Head of caudate nucleus (tissue), 42 donors: ENCODE measurements at places on chromosomes 12 and 14.

DNA sequence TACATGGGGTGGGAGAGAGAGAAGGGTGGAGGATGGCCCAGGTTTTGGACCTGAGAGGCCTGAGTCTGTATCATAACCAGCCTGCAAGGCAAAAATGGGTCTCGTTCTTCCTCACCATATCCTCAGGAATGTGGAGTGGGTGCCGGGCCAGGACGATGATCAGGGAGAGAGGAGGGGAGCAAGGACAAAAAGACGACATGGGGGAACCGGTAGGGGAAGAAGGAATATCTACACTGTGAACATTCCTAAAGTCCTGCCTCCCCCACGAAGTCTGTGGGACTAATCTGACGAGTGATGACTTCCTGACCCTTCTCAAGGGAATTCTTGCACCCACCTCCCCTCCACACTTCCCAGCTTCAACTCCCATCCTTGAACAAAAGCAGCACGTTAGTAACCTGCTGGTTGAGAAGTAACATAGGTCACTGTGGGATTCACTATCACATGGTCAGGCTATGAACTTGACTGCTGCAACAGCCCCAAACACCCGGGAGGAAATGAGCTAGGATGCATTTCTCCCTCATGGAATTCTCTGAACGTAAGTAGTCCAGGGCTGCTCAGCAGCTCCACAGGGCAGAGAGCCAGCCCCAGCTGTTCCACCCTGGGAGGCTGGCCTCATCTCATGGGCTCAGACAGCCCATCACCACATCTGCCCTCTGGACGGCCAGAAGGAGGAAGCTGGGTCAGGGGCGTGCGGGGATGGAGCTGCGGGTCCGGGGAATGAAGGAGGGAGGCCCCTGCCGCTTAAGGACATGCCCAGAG, 36.8 kb upstream of the VWF start:
- peak; percentile 38 for DNase-seq

DNA sequence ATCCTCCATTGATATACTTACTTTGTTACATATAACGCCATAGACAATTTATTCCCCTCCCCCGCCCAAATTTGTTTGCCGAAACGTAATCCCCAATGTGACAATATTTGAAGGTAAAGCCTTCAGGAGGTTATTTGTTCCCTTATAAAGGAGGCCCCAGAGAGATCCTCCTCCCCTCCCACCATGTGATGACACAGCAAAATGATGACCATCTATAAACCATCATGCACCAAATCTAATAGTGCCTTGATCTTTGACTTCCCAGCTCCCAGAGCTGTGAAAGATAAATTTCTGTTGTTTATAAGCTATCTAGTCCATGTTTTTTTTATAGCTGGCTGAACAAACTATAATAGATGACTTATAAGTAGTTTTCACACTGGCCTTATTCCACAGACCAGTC, 122.2 kb downstream of the PTPRO start:
- no peak for DNase-seq

GRCh38 chr14:50380455-50380854, 16.2 kb downstream of the CDKL1 start:
- no peak for DNase-seq

DNA sequence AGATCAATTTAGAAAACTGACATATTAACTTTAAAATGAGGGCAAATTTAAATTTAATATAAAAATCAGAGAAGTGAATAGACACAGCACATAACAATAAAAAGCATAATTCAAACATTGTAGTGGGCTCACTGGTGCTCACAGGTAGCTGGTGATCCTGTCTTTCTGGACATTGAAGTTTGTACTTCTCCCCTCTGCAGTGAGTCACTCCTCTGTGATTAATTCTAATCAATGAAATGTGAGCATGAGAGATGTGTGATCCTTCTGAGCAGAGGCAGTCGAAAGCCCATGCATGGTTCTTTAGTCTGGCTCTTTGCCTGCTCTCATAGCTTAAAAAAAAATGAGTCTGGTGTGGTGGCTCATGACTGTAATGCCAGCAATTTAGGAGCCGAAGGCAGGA, 59.0 kb upstream of the RERGL start:
- DNase-seq, result no peak

DNA sequence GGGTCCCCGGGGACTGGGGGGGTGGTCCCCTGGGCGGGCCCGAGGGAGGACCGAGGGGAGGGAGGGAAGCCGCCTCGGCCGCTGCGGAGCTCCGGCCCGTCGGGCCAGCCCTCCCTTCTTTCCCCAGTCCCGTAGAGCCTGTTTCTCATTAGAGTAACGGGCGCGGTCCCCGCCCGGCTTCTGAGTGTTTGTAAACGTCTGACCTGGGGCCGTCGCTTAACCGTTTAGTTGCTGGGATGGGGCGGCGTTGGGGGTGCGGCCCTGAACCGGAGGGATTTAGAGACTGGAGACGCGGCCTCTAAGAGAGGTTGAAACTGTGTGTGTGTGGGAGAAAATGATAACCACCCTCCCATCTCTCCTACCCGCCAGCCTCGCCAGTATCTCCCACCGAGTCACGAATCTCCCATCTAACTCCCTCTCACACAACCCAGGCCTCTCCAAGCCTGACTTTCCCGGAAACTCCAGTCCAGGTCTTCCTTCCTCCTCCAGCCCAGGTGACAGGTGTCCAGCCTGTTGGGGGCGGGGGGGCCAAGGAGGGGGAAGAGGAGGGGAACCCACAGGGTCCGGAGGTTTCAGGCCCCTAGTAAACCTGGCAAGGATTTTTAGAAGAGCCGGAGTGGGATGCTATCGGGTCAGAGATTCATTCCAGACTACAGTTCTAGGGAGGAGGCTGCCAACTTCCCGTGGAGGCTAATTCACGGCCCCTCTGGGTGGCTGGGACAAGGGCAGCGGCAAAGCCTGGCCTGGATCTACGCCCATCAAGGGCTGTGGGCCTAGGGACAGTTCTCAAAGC, 1.1 kb upstream of the NFATC4 start:
- DNase-seq, result peak; percentile 60

DNA sequence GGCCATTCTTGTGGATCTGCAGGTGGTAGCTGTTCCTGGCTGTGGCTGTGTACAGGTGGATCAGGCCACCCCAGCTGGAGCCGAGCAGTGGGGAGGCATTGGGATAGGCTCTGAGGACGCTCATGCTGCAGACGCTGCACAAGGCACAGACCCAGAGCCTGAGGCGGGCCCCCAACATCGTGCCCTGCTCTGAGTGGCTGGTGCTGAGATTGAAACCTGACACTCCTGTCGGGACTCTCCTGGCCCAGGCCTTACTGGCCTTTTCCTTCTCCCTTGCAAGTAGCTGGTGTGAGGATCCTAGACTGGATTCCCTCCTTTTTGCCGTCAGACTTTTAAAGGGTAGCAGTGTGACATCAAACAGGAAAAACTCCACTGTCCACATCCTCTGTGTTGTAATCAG, at the start of gene FGF23:
Gene FGF23, minus strand, starts transcription at position 308 of the 400 bp plus-strand sequence. Its CDS starts 130 bp downstream, at position 178.
- DNase-seq, result no peak

GRCh38 chr12:90836689-90837088, 118.3 kb downstream of the CCER1 start:
- DNase-seq, result no peak

GRCh38 chr12:109134186-109134917, 18.0 kb downstream of the ACACB start:
- DNase-seq, result peak; percentile 21

DNA sequence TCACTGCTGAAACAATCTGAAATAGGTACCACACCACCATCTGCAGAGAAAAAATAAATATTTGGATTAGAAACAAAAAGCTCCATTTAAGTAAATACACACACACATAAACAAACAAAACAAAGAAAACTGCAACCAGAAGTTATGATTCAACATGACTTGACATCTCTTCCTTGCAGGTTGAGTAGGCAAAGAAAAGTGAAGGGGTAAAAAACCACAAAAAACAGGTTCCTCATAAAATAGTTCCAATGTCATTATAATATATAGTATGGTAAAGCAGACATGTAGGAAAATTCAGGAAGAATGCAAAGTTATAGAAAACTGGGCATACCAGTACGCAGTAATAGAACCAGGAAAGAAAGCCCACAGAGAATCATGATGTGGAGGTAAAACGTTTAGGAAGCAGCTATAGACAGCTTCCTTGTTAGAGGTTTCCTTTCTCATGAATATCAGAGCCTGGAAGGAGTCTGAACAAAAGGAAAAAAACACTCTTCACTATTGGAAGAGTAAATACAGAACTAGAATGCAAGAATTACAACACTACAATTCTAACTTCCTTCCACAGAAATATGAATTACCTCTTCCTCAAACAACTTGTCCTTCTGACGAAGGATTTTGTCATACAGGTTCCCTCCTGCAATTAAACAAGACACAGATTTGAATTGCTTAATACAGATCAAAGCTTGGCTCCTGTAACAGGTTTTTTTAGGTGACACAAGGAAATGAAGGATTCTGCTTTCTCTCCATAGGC, 6.1 kb downstream of the NEK9 start:
- DNase-seq, result no peak

GRCh38 chr14:68937471-68938270, 41.4 kb downstream of the ACTN1 start:
- DNase-seq, result peak; percentile 67

GRCh38 chr12:123237646-123238329, 4.6 kb downstream of the MTRFR start:
- DNase-seq, result peak; percentile 44

- DNase-seq, result no peak
Measured at GRCh38 chr12:16112130-16112529, 165.4 kb downstream of the SLC15A5 start.

- DNase-seq, result no peak
Measured at GRCh38 chr12:117835156-117835555, 133.6 kb downstream of the KSR2 start.

- no peak for DNase-seq
Measured at GRCh38 chr12:115993737-115994136, 283.8 kb downstream of the MED13L start.

- DNase-seq, result no peak
Measured at GRCh38 chr12:46209914-46210872, 58.6 kb downstream of the SLC38A1 start.

DNA sequence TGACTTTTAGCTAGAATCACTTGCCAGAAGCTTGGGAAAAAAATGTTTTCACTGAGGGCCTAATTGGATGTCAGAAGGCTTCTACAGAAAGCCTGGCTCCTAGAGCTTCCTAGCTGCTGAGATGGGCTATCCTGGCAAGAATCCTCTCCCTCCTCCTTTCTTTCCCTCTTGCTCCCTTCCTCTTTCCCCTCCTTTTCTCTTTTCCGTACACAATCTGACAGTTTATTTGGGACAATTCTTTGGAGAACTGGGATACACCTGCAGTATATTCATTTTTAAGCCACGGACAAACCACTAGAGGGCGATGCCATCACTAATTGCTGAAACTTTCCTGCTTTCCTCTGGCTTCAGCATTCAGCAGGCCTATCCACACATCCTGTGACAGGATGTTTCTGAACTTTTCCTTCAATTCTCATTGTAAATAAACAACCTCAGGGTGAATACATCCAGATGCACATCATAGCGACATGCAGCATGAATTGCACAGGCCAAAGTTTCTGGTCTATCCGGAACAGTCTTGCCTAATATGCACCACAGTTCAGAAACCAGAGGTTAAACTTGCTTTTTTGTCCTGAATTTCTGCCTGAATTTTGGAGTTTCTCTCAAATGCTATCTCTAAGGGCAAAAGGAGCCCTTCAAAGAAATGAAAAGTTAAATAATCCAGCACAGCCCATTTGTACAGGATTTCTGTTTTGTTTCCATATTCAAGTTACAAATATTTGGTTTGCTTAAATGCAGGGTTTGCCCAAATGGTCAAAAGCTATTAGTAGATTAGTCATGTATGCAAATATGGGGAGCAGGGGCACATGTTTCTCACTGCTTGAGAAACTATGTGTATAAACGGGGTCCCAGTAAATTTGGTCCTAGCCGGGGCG, 142.8 kb downstream of the PAWR start:
- DNase-seq, result no peak

DNA sequence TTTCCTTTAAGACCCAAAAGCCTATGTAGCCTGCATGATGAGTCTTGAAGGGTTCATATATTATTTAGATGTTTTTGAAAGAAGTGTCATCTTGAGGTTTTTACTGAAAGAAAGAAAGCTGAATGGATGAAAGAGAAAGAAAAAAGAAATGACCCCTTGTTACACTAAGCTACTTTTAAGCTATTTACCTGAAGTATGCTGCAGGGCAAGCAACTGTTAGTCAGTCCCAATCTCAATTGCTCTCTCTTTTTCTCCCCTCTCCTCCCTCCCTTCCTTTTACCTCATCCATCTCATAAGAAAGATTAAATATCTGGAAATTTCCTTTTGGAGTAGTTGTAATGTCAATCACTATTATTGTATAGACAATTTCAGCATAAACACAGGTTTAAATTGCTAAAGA, 512.4 kb downstream of the TMTC2 start:
- DNase-seq, result no peak

GRCh38 chr14:68791078-68791901, 1.6 kb downstream of the ZFP36L1 start:
- no peak for DNase-seq

- no peak for DNase-seq
Measured at GRCh38 chr12:49696723-49697122, 10.5 kb downstream of the FMNL3 start.

DNA sequence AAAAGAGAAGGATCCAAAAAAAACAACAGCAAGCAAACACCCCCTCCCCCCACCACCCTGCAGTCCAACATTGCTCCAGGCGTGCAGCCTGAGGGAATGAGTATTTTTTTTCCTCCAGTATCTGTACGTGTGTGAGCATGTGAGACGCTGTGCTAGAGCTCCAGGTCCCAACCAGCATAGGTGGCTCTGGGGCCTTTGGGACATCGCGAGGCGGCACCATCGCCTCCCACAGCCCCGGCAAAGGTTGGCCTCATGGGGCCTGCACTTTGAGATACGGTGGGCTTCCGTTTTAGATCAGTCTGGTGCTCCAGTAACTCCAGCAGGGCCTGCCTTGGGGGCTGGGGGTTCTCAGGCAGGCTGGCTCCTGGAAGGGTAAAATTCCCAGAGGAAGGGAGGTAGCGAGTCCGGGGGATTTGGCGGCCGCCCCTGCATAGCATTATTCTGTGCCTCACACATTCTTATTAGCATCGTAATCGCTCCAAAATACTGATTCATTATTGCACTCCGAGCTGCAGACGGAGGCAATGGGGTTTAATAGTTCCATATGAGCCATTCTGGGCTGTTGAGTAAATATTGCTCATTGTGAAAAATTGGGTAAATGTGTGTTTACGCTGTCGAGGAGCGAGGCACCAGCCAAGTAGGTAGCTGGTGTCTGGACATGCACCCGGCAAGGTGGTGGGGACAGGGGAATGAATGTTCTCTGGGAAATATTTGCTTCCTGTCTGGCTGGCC, 143.1 kb upstream of the MYL2 start:
- DNase-seq, result no peak

GRCh38 chr14:88866305-88866704, 41.9 kb downstream of the TTC8 start:
- no peak for DNase-seq

DNA sequence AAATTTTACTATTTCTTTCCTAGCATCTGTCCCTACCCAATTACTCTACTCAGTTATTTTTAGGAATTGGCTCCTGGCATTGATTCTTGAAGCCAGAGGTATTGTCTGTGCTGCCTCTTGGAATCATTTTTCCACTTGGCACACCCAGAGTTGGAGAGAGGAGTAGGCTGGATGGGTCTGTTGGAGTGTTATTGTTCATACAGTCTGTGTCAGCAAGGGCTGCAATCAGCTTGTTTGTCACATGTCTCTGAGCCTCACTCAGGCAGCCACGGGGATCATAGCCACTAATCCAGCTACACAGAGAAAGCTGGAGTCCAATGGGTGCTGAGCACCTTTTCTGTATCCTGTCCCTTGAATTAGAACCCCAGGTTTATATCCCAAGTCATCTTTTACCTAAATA, 176.0 kb upstream of the DYRK2 start:
- DNase-seq, result no peak

GRCh38 chr12:96250119-96250685, 56.0 kb downstream of the ELK3 start:
- DNase-seq, result no peak
